Amniotic stem cell (primary cell): ENCODE measurements at places on chromosomes 1 and 21.

- DNase-seq: no peak
These were observed 4.1 kb downstream of the SH3BGRL3 start for GRCh38 chr1:26283871-26284596.

GRCh38 chr1:154831462-154831861 is 38.6 kb downstream of the KCNN3 start:
- no peak for DNase-seq

- no peak for DNase-seq
These were observed 51.4 kb upstream of the C8B start for GRCh38 chr1:57017200-57017599.

GRCh38 chr1:77133731-77134358 is 85.4 kb downstream of the PIGK start:
- DNase-seq: no peak

GRCh38 chr1:180237869-180238476 is 7.9 kb downstream of the LHX4 start:
- DNase-seq: no peak

- DNase-seq: no peak
These were observed 152.3 kb downstream of the NR5A2 start for GRCh38 chr1:200179781-200180160.

DNA sequence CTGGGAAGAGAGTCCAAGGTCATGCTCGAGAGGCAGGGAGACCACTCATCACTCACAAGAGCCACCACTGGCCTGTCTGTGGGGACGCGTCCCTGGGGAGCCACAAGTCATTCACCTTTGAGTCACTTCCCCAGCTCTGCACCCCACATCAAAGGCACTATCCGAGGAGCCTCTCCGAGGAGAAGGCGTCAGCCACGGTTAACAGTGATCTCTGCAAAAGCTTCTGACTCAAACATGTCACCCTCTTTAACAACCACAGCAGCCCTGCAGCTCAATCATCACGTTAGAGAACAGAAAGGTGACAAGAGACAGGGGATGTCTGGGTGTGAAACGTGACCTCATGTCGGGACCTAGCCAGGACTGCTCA is 9.0 kb downstream of the LRRC47 start:
- DNase-seq: no peak

DNA sequence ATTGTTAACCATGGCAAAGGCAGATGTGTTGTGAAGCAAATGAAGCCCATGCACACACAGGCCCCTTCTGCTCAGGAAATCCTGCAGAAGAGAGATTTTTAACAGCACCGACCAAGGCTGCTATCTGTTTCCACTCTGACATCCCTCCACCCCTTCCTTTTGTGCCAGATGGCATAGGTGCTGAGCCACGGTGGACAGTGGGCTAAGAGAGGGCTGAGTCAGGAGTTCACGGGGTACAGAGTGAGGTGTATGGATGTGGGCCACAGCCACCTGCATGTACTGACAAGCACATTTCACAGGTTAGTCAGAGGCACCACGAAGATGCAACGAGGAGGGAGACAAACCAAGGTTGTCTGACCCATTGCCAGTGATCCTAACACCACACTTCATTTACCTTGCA is 9.5 kb downstream of the RSPH1 start:
- no peak for DNase-seq

DNA sequence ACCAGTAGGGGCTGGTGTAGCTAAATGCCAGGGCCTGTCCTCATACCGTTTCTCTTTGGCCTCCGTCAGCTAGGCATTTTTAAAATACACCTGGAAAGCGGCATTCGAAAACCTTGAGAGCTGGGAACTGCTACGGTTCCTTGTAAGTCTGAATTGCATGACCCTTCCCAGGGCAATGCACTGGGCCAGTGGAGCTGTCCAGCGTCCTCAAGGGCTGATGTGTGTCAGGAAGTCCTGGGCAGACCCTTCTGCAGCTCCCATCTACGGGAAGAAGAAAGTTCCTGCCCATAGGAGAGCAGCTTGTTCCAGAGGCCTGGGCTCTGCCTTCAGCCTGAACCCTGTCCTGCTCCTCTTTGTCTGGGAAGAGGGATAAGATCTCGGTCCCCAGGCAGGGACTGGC is 34.1 kb downstream of the UBASH3A start:
- DNase-seq: no peak

DNA sequence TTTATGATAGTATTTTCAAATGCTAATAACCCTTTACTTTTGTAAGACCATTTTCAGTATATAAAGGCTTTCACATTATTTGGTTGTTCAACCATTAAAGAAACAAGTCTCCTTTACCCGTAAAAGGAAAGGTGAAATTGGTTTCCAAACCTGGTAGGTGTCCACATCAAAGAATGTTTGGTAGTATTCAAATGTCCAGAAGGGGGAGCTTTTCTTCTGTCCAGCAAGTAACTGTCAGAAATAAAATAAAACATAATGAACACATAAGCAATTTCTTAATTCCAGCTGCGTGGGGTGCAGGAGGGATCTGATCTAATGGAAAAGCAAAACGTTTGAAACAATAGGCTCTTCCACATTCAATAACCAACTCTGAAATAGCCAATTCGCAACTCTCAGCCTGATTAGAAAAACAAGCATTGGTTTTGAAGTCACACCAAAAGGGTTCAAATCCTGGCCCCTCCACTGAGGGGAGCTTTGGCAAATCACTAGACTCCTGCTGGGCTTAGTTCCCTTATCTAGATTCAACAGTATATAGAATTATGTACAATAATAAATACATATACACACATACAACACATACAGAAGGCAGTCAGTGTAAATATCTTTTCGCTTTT is 11.0 kb downstream of the YIPF1 start:
- peak; percentile 22 for DNase-seq

DNA sequence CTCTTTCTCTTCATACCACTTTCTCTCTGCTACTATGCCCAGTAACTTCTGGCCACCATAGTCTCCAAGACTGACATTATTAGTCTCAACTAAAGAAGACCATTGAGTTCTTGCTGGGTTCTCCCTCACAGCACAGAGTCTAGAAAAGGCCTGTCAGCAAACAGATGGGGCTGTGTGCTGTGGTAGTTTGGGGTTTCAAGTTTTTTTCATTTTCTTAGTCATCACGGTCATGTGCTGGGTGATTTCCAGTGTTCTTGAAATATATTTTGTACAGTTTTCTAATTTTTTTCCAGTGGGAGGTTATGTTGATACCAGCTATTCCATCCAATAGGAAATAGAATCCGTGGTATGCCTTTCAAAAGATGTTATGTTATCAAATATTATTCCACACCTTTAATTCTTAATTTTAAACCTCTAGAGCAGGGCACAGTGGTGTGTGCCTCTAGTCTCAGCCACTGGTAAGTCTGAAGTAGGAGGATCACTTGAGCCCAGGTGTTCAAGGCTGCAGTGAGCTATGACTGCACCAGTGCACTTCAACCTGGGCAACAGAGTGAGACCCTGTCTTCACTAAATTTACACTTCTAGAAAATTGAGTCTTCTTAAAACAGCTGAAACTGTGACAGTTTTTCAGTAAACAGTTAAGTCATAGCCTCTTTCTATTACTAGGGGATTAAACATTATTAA is 8.3 kb downstream of the CFHR2 start:
- no peak for DNase-seq

DNA sequence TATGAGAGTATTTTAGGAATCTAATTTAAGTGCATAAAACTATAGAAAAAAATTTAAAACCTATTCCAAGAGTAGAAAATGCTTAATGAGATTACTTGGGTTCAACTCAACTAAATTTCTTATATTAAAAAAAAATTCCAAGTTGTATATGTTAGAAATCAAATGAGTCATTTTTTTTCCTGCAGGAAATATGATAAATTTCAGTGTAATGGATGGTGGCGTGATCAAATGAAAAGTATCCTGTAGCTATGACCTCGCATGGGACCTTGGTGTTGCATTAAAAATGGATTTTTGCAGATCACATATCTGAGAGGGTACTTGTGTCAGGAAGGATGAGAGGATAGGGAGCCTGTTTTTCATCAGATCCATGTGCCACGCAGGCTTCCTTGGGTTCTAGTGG is 17.9 kb downstream of the ATP5PO start:
- no peak for DNase-seq

DNA sequence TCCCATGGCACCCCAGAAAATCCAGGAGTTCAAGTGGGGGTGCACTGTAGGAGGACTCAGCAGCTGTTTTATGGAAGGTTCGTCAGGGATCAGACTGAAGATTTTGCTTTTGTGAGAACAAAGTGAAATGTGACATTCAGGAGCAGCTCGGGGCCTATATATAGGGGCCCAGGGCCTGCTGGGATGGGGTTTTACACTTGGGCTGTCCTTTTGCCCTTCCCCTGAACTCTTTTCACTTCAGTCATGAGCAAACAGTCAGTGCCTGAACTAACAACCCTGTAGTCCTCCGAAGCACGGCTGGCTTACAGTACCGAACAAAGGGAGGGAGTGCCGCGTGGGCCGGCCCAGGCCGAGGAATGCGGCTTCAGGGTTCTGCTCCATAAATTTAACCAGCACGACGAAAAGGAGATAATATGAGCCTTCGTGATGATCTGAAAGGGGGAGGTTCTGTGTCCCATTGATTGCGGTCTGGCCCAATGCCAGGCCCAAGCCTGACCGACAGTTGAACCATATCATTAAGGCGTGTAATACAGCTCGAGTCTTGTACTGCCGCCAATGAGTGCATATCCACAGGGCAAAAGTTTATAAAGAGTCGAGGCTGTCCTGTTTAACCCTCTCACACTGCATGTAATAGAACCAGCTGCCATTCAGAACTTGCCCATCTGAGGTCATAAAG is 139.9 kb downstream of the DHRS3 start:
- DNase-seq: peak; percentile 83

DNA sequence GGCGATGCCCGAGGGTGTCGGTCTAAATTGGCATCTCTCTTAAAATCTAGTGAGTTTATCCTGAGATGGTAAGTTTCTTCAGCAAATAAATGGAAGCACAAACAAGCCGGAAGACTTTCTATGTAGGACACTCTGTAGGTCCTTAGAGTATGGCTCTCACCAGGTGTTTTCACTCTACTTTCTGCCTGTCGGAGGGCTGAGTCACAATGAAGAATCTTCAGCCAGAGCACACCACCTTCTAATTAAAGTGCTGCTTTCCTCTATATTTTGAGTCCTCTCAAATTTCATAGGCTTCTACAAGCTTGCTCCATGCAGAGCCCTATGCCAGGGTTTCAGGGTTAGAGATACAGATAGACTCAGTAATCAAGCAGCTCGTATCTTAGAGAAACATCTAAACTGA is 27.1 kb downstream of the KCNK1 start:
- DNase-seq: no peak

DNA sequence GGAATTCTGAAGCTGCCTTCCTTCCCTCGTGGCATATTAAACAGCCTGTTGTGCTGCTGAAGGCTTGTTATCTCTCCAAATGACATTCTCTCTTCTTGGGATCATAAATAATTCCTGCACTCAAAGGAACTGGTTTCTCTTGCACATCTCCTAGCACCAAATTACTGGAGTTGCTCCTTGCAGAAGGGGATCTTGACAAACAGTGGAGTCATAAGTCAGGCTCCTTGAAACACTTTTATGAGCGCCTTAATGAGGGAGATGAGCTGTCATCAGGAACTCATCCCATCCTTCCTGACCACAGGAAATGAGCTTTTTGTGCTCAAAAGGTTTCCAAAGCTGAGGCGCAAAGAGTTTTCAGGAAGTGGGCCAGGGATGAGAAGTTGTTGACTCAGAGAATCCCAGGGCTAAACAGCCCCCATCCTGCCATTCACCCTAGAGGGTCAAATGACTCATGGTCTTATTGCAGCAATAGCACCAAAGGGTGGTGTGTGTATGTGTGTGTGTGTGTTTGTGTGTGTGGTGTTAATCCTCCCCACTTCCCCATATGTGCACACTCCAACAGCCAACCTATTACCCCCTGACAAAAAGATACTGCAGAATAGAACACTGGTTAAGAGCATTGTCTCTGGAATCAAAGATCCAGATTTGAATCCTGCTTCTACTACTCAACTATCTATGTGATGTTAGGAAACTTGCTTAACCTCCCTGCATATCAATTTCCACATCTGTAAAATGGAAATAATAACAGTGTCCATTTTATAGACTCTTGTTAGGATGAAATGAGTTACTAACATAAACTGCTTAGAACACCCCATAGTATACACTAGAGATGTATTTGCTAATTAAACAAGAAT is 2.8 kb upstream of the PHC2 start:
- DNase-seq: peak; percentile 83

DNA sequence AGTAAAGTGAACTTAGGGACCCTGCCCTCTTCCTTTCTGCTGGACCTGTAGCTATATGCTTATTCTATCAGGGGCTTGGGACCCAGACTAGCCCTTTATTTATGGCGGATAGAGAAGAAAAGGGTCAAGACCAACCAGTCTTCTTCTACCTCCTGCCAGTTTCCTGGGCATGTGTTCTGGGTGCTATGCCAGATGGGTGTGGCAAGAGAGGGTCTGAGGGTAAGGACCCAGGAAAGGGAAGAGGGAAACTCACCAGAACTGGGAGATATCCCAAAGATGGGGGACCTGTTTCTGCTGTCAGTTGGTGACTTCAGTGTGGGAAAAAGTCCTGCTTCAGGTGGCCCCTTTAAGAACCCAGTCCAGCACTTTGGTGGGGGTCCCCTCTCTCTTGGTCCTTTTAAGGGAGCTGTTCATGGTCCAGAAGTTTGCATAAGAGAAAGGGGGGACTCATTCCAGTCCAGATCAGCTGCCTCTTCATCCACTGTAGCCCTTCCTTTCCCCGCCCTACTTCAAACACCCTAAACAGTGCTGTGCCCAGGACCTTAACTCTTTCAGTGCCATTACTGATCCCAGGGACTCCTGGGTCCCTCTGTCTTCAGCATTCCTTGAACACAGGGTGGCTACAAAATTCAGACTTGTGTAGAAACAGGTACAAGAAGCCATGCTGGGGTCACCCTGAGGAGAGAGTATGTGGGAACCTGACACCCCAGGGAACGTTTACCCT is 18.4 kb downstream of the SSR2 start:
- no peak for DNase-seq

DNA sequence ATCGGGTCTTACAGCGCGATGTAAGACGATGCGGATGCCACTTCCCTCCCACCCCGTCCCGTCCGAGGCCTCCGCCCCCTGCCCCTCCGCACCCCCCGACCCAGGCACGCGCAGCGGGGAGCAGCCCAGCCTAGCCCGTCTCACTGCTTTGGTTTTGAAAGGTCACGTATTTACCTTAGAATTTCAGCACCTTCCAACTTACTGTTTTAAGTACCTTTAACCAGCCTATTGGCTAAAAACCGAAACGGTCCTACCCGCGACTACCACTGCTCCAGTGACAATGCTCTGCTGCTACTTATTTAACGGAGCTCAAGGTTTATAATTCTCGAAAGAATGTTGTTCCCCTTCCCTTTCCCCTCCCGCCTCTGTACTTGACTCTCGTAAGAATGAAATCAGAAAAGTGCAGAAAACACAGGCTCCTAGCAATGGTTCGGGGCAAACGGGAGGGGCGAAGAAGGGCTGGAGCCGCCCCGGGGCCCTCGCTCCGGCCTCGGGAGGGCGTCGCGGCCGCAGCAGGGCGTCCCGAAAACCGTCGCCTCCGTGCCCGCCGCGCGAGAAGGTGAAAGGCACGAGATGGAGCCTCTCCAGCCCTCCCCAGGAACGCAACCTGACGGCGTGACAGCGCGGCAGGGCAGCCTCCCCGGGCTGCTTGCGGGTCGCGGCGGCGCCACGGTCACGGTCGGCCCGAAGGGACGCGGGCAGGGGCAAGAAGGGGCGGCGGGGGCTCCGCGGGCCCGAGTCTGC is 667 bp downstream of the TMEM50B start:
- no peak for DNase-seq
